SHP77 treated with DMSO at 0.1 percent for 48 hours (cell line): ENCODE measurements at places on chromosomes 7 and 10.

- peak; percentile 5 for DNase-seq
These were observed 62.1 kb downstream of the SDHAF3 start for GRCh38 chr7:97179454-97180104.

DNA sequence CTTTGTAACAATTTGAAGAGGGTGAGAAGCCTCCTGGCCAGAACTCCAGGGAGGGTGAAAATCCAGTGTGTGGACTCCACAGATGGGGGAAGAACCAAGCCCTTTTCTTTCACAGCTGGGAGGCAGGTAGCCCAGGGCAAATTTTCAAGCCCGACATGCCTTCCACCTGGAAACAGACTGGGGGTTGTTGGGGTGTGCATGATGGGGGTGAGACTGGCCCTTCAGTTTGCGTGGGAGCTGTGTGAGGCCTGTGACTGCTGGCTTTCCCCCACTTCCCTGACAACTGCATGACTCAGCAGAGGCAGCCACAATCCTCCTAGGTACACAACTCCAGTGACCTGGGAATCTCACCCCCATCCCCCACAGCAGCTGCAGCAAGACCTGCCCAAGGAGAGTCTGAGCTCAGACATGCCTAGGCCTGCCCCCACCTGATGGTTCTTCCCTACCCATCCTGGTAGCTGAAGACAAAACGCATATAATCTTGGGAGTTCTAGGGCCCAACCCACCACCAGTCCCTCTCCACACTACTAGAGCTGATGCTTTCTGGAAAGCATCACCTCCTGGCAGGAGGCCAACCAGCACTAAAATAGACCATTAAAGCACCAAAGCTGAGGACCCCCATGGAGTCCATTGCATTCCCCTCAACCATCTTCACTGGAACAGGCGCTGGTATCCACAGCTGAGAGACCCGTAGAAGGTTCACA is 445.4 kb downstream of the TFEC start:
- no peak for DNase-seq

DNA sequence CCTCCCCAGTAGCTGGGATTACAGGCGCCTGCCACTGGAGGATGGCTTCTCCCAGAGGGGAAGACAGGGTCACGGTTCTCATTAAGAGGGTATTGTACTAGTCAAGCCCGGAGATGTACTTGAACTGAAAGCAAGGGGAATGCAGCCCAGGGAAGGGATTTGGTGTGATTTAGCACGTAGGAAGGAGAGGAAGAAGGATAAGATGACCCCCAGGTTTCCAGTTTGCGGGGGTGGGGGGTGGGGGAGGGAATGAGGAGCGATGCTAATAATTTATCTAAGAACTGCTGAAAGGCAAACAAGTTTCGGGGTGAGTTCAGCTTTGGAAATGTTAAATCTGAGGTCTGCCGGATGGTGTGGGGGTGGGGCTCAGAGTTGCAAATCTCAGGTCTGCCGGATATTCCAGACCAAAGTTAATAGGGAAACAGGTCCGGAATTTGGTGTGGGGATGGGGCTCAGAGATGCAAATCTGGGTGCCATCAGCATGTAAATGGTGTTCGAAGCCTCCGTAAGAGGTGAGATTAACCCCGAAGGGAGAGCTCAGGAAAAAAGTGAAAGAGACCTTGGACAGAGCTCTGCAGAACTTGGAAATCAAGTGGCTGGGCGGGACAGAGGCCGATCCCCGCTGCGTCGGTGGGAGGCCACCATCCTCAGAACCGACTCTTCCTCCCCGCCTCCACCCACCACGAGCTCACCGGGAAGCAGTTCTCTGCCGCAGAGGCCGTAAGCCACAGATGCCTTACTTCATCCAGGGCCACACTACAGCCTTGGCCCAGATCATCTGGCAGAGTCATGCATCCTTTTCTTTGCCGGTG is 1.6 kb upstream of the SEPHS1 start:
- no peak for DNase-seq

DNA sequence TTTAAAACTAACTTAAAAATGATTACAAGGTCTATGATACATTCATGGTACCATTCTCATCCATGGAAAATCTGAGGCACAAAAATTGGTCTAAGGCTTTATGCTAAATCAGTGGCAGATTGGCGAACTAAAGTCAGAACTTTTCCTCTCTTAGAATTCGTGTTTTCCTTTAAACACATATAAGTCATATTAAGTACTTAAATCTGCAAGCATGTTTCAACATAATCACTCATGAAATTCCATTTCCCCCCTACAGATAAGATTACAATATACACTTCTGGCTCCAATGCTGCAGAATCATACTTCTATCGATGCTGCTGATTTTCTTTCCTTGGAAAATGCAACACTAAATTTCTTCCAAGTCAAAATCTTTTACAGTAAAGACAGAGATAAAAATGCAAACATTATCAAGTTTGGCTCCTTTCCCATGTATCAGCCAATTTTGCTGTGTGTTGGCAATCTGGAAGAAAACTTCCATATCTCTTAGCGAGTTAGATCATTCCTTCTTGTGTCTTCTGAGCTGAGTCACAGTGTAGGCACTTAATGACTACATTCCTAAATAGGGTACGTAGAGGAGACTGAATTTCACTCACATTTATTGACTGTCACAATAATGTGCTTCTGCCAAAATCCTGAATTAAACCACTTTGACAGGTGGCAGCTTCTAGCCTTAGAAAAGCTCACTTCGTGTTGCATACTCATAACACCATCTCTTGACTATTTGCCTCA is 76.4 kb upstream of the LRRC17 start:
- no peak for DNase-seq

DNA sequence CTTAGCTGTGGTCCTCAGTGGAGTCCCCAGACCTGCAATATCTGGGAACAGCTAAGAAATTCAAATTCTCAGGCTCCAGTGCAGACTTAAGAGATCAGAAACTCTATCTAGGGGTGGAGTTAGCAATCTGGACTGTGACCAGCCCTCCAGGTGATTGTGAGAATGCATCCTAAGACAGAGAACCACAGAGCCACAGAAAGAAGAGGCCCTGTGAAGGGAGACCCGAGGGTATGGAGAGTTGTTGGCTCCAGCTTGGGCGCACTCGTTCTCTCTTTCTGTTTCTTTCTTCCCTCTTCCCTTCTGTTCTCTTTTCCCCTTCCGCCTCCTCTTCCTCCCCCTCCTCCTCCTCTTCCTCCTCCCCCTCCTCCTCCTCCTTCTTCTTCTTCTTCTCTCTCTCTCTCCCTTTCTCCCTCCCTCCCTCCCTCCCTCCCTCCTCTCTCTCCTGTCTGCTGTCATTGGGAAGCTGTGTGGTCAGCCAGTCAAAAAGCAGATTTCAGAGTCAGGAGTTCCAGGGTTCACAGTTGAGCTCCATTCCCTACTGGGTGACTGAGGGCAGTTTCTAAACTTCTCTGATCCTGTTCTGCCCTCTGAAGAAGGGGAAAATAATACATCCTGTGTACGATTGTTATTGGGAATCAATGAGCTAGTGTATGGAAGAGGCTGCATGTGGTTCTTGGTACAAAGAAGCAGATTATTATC is 62.1 kb upstream of the STEAP1B start:
- no peak for DNase-seq

DNA sequence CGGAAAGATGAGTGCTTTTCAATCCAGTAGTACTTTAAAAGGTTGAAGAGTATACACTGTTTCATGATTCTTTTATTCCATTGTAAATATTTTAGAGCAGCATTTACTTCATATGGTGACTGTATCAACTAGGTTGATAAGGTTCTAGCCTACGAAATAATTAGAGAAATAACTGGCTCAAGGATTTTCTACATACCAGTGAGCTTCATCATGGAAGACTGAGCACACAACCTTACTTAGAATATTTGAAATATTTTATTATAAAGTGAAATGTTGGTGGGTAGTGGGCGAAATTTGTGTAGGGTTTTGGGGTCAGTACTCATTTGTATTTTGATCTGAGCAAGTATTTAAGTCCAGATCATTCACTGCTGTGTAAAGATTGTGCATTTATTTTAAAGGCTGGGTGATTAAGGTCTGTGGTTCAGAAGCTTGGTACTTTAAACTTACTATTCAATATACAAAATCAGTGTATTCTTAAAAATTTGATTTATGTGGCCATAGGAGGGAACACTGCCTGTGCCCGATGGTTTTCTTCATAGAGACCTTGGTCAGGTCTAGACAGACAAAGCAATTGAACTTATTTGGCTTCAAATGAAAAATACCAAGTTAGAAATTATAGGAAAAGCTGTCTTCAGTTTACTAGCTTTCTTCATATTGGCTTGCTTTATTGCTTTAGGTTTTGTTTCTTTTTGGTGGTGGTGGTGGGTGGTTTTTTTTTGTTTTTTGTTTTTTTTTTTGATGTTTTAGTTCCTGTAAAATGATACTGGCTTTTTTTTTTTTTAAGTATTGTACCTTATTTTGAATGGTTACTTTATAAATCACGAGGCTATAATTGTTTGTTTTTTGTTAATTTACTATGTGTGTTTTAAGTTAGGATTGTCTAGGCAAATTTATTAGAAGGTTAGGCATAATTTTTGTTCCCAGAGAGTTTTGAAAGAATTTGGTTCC is 3.0 kb downstream of the KMT2E start:
- DNase-seq: no peak

DNA sequence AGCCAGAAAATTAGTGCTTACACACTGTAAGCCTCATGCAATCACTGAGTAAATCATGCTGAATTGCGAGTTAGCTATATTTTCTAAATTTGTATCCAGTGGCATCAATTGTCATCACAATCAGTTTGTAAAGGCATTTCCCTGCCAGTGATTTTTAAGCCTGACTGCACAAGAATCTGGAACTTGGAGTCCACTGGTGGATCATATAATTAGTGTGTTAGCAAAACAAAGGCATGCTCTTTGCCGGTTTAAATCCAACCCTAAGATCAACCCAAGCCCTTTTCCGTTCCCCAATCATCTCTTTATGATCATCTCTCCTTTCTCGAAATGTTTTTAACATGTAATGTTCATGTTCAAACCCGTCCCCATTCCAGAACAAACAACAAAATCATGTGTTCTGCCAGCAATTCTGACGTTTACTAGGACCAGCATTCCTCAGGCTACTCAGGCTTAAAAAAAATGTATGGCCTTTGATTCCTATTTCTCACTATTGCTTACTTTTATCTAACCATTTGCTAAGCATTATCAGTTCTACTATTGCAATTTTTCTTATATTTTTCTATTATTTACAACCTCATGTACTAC is 649.2 kb downstream of the SORCS1 start:
- DNase-seq: no peak

- no peak for DNase-seq
These were observed 51.8 kb downstream of the NPSR1 start for GRCh38 chr7:34709771-34710170.

DNA sequence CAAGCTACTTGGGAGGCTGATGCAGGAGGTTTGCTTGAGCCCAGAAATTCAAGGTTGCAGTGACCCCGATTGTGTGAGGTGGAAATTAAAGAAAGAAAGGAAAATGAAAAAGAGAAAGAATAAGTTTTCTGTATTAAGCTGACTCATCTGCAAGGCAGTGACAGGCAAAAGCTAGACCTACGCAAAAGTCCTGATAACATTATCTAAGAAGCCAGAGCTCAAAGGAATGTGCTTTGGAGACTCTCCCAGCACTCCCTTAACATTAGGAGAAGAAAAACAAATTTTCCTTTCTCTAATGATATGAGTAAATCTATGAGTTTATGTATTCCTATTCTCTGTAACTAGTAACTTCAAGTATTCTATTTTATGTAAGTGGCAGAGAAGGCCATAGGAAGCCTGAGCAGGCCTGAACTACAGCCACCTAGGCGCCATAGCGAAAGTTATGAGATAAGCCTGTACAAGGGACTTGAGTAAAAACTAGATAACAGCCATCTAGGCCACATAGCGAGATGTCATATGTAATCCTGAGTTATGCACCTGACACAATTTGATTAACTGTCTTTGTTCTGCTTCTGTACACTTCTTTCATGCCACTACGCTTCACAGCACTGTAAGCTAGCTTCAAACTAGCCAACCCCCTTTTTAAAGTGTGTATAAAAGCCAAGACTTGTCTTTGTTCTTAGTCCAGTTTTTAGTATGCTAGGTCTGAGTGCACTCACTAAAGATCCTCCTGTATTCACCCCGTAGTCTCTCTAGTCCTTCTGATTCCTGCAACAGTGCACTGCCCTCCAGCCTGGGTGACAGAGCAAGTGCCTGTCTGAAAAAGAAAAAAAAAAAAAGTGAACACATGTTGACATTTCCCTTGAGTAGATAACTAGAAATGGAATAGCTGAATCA is 9.4 kb upstream of the ZWINT start:
- DNase-seq: no peak

GRCh38 chr7:148927123-148928045 is 43.3 kb upstream of the EZH2 start:
- no peak for DNase-seq

- DNase-seq: no peak
These were observed 1085.9 kb downstream of the GATA3 start for GRCh38 chr10:9140373-9140772.

GRCh38 chr10:54284526-54285193 is 516.4 kb downstream of the PCDH15 start:
- DNase-seq: no peak

- DNase-seq: no peak
These were observed 249.0 kb downstream of the C7orf25 start for GRCh38 chr7:42662862-42663261.

GRCh38 chr10:88515235-88515634 is 67.9 kb downstream of the RNLS start:
- no peak for DNase-seq

- DNase-seq: no peak
These were observed 189.4 kb upstream of the AHR start for GRCh38 chr7:17109020-17109419.

GRCh38 chr10:17234431-17234945 is 6.4 kb downstream of the VIM start:
- DNase-seq: no peak

GRCh38 chr10:2933924-2934323 is 133.4 kb upstream of the PFKP start:
- no peak for DNase-seq
